Left forelimb (tissue), 1 donor: ENCODE measurements at places on chromosomes 7 and 10.
A peak's percentile ranks its signal among the peaks of the same experiment; 100 is the strongest.

GRCh38 chr7:42493436-42494198, 256.6 kb upstream of the GLI3 start:
- peak; percentile 92 for DNase-seq

- no peak for DNase-seq
Measured at GRCh38 chr7:49645296-49645695, 128.1 kb upstream of the VWC2 start.

GRCh38 chr7:94266238-94266644, 128.5 kb upstream of the COL1A2 start:
- DNase-seq = no peak

DNA sequence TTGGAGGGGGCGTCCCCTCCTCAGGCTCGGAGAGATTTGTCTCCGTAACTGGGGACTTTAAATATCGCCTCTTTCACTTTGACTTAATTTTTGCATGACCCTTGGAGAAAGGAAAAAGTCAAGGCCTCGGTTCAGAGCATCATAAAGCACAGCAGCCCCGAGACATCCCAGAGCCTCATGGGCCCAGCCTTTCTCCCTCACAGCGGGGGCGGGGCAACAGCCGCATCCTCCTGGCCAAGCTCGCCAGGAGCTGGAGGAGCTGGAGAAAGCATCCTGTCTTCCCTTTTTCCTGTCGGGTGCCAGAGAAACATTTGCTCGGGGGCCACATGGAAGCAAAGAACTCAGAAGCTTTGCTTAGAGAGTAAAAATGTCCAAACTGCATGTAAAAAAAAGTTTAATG, 43.6 kb upstream of the DPYSL4 start:
- DNase-seq = no peak

DNA sequence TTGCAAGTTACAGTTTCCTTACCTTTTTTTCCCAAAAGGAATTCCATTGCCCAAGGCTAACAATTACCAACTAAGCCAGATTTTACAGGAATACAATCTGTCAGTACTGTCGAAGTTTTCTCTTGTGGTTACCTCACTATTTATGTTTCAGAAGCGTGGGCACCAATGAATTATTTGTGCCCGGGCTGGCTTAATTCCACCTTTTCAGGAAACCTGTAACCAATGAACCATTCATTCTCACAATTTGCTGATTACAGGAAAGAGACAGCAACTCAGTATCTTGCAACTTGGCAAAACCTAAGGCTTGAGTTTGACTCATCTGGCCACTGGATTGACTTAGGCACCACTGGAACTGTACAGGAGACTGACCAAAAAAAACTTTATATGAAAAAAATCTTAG, 485.6 kb downstream of the INHBA start:
- no peak for DNase-seq

- DNase-seq = no peak
Measured at GRCh38 chr7:47333959-47334358, 248.0 kb downstream of the TNS3 start.

GRCh38 chr10:132399117-132400035, 2.4 kb downstream of the PWWP2B start:
- no peak for DNase-seq
